ENCODE measurements at places on chromosomes 3 and 15. TPM values are rescaled to one million over a fixed set of nuclear protein-coding genes. Genes with fewer than 3 reads are reported as not detected.

ADAMTS17 gene
- total RNA-seq, result 6.1 TPM

FILIP1L gene
- 2.2 TPM for total RNA-seq

GOLGA8G gene
- total RNA-seq, result not detected

PLSCR5 gene
- 0.25 TPM for total RNA-seq

PARP15 gene
- total RNA-seq, result 0.49 TPM

GFM1 gene
- total RNA-seq, result 55.6 TPM

TMC3 gene
- 0.25 TPM for total RNA-seq

ACTC1 gene
- total RNA-seq, result 0.25 TPM

SHC4 gene
- 5.4 TPM for total RNA-seq

ALPK3 gene
- 0.98 TPM for total RNA-seq

PTX3 gene
- 14.0 TPM for total RNA-seq

NR2E3 gene
- total RNA-seq, result not detected

MGLL gene
- 35.7 TPM for total RNA-seq

GNAT1 gene
- total RNA-seq, result not detected

All from temporal lobe (tissue), 4 donors.